ENCODE measurements at places on chromosomes 11 and 22.
A peak's percentile ranks its signal among the peaks of the same experiment; 100 is the strongest.

DNA sequence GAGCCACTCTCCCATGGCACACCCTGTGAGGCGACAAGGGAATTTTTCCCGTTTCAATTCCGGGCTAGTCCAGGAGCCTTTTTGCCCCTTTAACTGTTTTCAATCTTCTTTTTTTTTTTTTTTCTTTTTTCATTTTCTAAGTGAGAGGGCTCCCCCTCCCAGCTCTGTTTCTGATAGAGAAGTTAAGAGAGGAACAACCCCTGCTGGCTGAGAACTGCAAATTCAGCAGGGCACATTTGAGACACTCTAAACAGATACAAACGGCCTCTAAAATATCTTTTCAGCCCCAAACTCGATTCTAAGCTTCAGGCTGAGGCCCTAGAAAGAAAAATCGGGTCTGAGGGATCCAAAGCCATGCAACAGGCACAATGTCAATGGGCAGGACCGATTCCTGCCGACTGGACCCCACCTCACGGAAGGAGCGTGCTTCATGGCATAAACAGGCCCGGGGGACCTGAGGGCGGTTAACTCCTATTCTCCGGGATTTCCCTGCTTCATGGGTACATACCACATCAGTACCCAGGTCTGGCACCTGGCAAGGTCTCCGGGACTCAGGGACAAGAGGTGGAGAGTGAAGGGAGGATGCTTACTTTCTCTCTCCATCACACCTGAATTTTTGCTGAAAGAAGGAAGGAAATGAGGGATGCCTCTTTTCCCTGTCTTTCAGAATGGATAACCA, 627.5 kb downstream of the BUD13 start:
- DNase-seq: no peak

DNA sequence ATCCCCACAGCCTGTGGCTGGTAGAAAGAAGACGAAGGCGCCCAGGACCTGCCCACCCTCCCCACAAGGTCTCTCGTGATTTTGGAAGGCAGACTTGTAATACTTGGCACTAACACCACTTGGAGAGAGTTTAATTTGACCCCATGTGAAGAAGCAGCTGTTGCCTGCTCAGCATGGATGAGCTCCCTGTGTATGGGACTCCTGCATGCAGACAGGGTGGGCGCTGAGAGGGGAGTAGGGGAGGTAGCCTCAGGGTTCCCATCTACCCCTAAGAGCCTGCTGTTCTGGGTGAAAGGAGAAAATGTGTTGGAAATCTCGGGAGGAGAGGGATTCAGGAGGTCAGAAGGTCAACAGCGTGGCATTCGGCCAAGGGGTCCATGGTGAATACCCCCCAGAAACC, 625.9 kb downstream of the TBC1D22A start:
- no peak for DNase-seq

- no peak for DNase-seq
Observed at GRCh38 chr11:41578421-41579051, 119.1 kb upstream of the LRRC4C start.

DNA sequence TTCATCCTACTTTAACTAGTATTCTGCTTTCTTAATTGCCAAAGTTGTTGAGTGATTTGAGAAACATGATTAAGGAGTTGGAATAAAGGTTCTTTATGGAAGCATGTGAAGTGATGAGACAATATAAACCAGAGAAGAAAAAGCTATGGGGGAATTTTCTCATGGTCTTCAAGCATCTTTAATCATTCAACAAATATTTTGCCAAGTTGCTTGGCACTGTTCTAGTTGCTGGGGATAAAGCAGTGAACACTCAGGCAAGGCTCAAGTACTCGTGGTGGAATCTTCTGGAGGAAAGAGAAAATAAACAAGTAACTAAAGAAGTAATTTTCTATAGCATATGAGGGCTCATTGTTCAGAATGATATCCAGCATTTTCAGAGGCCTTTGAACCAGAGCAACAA, 9.2 kb upstream of the PIWIL4 start:
- DNase-seq: no peak

DNA sequence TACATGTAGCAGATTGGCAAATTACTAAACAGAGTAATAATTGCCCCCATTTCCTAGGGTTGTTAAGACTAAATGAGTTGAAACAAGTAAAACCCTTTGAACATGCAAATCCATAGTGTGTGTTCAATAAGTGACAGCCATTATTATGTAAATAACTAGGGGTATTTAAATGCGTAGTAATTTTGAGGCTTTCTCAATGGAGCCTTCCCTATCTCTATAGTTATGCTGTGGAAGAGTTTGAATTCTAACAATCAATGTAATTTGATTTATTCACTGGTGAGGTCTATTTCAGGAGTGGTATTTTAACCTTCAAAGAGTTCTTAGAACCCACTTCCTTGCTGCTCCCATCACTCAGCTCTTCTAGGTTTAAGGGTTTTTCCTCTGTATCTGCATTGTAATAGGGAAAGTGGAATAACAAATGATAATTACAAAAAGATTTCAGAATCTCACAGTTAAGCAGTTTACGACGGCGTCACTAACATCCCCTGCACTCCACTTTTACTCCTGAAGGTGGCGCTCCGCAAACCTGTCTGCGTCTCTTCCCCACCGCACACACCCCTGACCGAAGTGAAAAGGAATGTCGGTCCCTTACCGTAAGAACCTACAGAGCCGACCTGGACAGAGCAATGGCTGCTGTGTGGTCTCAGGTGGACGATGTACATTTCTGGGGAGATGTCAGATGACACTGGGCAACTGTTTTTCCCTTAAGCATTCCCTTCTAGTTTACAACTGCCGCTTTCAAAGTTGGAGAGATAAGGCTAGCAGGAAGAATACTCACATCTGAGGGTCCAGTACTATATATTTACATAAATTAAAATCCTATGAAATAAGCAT, 80.8 kb downstream of the ZC3H12C start:
- peak; percentile 30 for DNase-seq

DNA sequence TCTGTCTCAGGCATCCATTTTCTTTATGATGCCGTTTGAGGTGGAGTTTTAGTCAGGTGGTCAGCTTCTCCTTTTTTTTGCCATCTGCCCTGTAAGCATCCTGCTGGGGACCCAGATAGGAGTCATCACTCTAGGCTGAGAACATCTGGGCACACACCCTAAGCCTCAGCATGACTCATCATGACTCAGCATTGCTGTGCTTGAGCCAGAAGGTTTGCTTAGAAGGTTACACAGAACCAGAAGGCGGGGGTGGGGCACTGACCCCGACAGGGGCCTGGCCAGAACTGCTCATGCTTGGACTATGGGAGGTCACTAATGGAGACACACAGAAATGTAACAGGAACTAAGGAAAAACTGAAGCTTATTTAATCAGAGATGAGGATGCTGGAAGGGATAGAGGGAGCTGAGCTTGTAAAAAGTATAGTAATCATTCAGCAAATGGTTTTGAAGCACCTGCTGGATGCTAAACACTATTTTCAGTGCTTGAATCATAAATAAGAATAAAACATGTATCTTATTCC, 10.9 kb upstream of the HBE1 start:
- no peak for DNase-seq

GRCh38 chr11:121141066-121141465, 40.0 kb downstream of the TECTA start:
- no peak for DNase-seq

GRCh38 chr11:22510741-22511140, 114.9 kb downstream of the FANCF start:
- DNase-seq: no peak

DNA sequence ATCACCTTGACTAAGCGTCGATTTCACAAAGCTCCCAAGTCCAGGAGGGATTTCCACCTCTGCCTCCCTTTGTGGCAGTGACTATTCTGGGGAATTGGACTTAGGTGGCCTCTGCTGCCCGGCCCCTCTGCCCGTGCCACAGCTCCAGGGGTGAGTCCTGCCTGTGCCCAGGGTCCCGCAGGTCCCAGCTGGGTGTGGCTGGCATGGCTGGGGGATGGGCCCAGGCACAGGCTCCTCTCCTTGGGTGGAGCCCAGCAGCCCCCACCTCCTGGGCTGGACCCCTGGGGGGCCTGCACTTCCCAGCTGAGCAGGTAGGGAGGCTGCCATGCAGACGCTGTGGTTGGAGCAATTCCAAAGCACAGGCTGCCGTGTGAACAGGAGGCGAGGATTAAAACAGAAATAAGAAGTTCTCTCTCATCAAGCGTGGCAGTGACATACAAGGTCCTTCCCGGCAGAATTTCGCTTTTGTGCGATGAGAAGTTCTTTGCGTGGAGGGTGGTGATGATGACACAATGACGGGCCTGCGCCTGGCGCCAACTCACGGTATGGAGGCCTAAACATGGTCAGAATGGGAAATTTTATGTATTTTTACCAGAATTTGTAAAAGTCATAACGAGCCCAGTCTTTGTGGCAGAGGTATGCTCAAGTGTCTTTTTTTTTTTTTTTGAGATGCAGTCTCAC, 107.3 kb downstream of the BRD1 start:
- DNase-seq: no peak

GRCh38 chr11:65058012-65058411, 341 bp downstream of the NAALADL1 start:
- DNase-seq: no peak

Measured in stimulated activated CD8-positive, alpha-beta memory T cell treated with anti-CD3 and anti-CD28 coated beads, Interleukin-12 subunit alpha, Interleukin-12 subunit beta, amount 100 ng/mL, for 1 hour (primary cell).